Endodermal cell (in vitro differentiated cells): ENCODE measurements at places on chromosomes 3 and 15.

- DNase-seq = no peak
Observed at GRCh38 chr3:39295184-39295775, 15.4 kb upstream of the CX3CR1 start.

DNA sequence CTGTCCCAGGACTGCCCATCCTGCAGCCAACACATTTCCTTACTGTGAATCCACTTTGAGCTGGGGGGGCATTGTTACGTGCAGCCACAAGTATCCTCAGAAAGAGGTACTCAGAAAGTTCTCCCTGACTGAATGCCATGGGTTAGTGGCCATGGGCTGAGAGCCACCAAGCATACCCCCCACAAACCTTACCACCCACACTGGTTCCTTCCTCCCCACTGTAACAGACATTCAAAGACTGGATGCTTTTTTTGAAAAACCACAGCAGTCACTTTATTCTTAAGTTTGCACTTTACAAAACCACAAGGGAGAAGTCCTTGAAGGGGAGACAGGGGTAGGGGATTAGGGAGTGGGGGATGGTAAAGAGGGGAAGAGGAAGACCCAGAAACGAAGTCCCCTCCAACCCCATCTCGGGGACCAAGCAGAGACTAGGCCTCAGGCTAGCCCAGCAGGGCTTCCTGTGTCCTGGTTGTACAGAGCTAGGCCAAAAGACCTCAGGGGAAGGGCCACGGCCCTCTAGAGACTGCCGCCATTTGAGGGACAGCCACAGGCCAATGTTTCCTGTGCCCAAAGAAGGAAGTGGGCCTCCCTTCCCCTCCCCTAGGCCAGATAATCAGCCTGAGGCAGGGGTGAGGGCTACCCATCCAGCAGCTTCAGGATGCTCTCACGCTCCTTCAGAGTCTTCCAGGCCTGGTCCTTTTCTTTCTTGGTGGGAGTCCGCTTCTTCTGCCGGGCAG, 10.1 kb upstream of the CAMK1 start:
- DNase-seq = no peak

- DNase-seq = no peak
Observed at GRCh38 chr3:141486496-141486745, 406 bp upstream of the RASA2 start.

- DNase-seq = no peak
Observed at GRCh38 chr3:154398084-154398967, 31.7 kb downstream of the GPR149 start.

DNA sequence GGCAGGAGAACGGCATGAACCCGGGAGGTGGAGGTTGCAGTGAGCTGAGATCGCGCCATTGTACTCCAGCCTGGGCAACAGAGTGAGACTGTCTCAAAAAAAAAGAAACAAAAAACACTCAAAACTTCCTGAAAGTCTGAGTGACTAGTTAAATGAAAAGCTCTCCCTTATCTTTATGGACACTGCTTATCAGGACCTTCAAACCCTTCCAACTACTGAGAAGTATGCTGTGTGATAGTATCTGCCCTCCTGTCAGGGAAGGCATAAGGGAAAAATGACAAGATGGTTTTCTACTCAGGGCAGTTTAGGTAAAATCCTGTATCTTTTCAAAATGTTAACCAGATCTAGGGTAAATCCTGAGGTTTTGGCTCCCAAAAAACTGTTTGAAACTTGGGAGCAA, 21.8 kb downstream of the EMC7 start:
- DNase-seq = no peak

DNA sequence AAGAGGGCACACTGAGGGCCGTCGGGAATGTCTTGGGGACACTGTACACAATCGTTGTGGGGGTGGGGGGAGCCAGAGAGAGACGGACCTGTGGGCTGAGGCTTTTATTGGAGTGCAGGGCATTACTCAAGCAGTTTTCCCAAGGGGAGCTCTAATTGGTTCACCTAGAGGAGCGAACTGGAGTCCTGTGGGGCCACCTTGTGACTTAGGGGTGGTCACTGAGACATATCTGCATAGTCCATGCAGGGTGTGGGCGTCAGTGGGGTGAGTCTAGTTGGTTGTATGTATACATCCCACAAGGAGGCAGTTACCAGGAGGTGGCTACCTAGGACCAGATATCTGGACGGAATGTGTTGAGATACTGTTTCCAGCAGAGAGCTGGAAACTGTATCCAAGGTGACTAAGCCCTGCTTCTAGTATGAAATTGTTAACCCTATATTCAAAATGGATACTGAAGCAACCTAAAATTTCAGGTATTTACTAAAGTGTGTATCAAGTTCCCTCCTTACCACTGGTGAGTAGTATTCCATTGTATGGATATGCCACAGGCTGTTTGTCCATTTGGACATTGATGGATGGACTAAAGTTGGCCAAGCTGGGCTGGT, 2.6 kb upstream of the PIGZ start:
- DNase-seq = no peak

DNA sequence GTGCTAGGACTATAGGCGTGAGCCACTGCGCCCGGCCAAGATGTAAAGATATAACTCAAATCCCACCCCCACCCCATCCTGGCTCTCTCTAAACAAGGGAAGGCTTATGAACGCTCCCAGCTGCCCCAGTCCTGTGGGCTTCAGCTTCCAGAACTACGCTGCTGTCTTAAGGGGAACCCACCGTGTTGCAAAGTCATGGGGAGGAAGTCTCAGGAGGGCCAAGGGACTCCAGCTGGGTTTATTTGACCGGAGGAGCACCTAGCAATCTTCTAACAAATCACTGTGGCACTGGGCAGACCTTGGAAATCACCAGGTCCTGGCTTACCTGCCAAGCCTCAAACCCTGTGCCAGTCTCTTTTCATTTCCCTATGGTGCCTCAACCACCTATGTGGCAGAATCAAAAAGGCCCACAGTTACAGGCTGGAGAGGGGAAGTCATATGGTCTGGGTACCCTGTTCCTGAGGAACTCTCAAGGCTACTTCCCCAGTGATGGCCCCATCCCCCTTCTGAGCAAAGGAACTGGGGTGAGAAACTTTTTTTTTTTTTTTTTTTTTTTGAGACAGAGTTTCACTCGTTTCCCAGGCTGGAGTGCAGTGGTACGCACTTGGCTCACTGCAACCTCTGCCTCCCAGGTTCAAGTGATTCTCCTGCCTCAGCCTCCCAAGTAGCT, 83.4 kb downstream of the RBPMS2 start:
- no peak for DNase-seq

DNA sequence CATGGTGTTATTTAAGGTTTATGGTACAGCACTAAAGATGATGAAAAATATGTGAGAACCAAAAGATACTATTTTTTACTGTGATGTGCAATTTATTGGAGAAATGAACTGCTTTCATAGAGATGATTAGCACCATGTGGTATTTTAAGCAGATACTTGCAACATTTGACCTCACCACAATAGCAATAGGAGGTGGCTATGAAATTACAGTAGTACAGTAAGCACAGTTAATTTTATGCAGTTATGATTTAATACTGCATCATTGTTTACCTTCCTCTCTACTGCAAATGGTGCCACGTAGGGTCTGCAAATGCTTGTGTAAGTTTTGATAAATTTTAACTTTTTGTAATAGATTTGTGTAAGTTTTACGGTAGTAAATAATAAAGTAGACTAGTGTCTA, 14.0 kb downstream of the PYGO1 start:
- DNase-seq = no peak

DNA sequence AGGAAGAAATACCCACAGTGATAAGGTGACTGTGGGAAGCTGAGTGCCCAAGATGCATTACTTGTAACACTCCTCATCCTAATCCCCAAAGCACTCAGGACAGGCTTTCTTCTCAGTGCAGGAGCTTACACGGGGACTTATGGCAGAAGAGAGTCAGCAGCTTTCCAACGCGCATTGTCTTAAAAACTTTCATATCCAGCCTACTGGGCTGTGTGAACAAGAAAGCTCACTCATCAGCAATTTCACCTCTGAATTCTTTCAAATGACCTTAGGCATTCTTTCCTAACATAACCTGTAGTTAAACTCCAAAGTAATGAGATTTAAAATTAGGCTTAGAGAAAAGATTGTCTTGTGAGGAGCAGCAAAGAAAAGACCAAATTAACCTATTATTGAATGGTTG, 132.3 kb downstream of the KCNAB1 start:
- DNase-seq = no peak

- no peak for DNase-seq
Observed at GRCh38 chr3:71057526-71057894, 526.0 kb downstream of the FOXP1 start.

- no peak for DNase-seq
Observed at GRCh38 chr15:69703532-69704187, 251.0 kb downstream of the RPLP1 start.

- DNase-seq = no peak
Observed at GRCh38 chr3:120741320-120741719, 996 bp downstream of the RABL3 start.

- DNase-seq = peak; percentile 26
Observed at GRCh38 chr15:99956820-99957641, 223.8 kb upstream of the LYSMD4 start.

GRCh38 chr15:93087825-93088199, 1.2 kb downstream of the RGMA start:
- peak; percentile 94 for DNase-seq

GRCh38 chr15:97921296-97921865, 39.1 kb upstream of the ARRDC4 start:
- DNase-seq = no peak

DNA sequence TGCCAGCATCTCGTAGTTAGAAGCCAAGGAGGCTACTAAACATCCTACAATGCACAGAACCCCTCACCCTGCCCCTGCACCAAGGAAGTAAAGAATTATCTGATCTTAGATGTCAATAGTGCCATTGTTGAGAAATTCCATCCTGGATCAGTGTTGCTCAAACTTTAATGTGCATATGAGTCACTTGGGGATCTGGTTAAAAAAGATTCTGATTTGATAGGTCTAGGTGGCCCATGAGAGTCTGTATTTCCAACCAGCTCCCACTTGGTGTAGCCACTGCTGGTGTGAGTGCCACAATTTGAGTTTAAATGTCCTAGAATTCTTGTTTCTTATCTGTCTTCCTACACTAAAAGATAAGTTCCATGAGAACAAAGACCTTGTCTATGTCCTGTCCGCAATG, 43.7 kb downstream of the TMEM45A start:
- no peak for DNase-seq

DNA sequence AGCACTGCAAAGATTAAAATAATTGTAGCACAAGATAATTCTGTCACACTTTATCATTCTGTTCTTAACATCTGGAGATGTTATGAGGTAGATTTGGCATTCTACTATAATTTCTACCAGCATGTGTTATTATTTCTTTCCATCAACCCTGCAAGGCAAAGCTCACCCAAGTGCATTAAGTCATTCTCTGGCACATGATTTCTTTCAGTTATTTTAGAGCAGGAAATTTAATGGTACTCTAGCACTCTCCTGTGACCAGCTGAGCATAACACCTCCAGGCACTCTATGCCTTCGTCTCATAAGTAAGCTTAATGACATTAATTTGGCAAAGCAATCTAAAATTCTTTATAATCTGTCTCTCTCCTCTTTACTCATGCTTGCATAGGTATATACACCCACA, 300.2 kb upstream of the GPR149 start:
- DNase-seq = no peak

DNA sequence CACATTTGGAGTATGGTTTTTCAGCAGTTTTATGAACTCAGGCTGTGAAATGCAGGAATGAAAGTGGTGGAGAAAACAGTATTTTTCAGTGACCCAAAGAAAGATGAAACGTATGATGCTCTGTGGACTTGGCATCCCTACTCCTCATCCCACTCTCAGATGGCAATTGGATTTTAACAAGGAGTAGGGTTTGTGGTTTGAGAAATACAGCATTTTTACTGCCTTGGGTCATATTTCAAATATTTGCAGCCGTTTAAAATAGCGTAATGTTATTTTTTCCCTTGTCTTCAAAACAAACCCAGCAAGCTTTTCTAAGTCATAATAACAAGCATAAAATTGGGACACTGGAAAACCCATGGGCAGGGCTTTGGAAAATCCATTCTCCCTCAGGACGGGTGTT, 117.2 kb upstream of the LRIG1 start:
- no peak for DNase-seq

GRCh38 chr3:147398813-147399534, 7.4 kb downstream of the ZIC4 start:
- no peak for DNase-seq

DNA sequence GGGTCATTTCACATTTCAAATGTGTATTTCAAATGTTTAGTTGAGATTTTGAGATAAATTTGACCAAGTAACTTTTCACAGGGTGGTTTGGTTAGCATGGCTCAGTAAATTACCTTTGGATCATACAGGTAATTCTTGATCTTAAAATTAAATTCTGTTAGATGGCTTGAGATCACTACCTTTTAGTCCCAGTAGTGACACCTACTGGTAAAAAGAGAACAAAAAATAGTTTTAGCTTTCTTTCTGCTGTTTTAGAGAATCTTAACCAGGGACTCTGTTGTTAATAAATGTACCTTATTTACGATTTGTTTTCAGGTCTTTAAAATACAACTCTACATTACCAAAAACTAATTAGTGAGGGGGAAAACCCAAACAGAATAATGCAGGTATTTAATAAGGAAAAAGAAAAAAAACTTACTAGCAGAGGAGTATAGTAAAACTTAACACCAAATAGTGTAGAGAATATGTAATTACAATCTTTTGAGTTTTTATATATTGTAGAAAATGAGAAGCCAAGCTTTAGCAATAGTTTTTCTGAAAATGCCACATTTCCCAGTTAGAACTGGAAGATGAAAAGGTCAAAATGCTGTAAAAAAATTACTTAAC, 620.3 kb upstream of the AGTR1 start:
- DNase-seq = no peak

DNA sequence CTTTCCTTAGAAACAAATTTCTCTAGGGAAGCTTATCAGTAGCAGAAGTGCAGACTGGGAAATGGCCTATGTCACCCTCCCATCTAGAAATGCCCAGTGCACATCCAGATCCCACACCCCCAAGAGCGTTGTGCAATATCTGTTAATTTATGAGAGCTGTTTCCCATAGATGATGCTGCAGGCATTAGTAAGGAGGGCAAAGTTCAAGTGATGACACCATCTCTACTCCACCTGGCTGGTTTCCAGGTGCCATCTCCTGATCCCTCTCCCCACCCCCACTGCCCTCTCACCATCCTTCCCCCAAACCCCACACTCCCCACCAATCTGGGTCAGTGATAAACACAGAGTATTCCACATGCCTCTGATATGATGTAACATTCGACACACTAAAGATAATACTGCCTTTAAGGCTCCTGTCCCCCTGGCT, 39.4 kb downstream of the AGTR1 start:
- DNase-seq = no peak

DNA sequence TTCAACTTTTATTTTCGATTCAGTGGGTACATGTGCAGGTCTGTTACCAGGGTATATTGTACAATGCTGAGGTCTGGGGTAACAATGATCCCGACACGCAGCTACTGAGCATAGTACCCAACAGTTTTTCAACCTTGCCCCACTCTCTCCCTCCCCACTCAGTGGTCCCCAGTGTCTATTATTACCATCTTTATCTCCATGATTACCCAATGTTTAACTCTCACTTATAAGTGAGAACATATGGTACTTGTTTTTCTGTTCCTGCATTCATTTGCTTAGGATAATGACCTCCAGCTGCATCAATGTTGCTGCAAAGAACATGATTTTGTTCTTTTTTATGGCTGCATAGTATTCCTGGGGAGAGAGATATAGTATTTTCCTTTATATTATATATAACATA, 75.7 kb upstream of the EPHB3 start:
- no peak for DNase-seq

GRCh38 chr15:31100738-31101137, 787 bp downstream of the TRPM1 start:
- no peak for DNase-seq
